ENCODE measurements at places on chromosomes 7 and 10.

GRCh38 chr10:4373612-4374011, 452.4 kb upstream of the AKR1E2 start:
- no peak for DNase-seq

GRCh38 chr10:49830016-49830415, 67.9 kb upstream of the OGDHL start:
- DNase-seq = no peak

DNA sequence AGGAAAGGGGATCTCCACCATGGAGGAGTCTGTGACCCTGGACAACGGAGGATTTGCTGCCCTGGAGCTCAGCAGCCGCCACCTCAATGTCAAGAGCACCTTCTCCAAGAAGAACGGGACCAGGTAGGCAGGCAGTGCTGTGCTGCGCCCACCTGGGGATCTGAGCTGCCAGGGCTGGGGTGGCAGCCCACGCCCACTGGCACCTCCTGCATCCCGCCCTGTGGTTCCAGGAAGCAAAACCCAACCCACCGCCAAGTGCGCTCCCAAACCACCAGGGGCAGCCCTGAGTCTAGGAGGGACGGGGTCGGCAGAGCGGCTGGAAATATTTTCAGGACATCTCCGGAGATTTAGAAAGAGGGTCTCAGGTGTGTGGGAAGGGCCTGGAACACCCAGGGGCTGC, 440.3 kb upstream of the FOXK1 start:
- DNase-seq = no peak

DNA sequence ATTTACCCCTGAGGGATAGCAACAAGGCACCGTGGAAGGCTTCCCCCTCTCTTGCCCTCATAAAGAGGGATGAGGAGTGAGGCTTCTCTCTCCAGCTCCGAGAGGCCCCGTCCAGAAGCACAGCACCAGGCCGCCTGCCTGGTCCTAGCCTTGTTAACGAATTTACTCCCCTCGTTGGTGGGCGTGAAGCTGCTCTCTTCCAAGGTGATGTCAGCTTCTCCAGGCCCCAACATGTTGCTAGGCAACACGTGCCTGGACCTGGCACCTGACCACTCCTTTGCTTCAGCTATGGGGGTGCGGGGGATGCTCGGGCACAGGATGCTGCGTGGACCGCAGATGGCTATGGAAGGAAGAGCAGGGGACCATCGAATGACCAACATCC, 135.2 kb upstream of the MGMT start:
- DNase-seq = no peak

- no peak for DNase-seq
Measured at GRCh38 chr10:130018730-130019185, 54.7 kb upstream of the EBF3 start.

GRCh38 chr7:148871030-148871429, 13.1 kb downstream of the EZH2 start:
- DNase-seq = no peak

DNA sequence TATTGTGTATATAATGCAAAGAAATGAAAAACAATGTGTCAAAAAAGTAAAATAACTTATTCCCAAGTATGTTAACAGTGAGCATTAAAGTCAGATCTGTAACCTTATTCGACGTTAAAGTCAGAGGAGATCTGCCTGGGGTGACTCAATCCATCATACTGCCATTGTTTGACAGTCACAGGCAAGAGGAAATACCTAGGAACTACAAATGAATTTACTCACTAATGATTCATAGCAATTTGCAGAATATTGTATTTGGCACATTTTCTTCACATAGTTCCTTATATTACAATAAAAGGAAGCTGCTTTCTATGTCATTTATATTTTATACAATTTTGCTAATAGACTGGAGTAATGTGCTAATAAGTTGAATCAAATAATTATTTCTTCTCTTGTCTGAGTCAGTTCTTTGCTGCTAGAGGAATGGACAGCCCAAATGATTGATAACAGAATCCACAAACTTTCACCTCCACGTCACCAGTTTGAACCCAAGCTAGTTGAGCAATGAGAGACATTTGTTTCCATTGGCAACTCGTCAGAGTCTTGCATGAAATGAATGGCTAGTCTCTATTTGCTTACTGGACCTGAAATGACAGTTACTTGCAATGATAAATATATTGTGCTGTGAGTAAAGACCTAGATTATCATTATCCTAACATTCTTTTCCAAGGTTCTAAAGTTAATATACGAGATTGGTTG, 48.5 kb upstream of the TMEM106B start:
- DNase-seq = peak; percentile 68

DNA sequence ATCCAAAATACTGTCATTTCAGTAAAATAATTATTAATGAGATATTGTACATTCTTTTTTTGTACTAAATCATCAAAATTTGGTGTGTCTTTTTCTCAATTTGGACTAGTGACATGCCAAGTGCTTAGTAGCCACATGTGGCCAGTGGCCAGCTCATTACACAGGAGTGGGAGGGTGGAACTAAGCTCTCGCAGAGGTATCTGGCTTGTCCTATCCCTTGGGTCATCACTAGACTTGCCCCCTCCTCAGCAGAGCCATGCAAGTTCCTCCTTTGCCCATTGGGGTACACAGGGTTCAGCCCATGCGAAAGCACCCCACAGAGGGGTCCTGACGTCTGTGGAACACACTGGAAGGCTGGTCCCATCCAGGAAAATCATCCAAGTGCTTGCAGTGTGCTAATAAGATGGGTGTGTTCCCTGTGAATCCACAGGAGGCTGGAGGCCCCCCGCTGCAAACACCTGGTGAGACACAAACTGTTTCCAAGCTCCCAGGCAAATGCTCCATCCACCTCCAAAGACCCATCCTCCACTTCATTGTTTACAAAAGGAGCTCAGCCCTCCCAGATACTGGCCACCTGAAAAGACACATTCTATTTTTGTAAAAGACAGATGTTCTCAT, 1.3 kb downstream of the ARHGAP22 start:
- no peak for DNase-seq

GRCh38 chr7:1800902-1801301, 130.8 kb downstream of the ELFN1 start:
- no peak for DNase-seq

Data from foreskin keratinocyte (primary cell).